ENCODE measurements at places on chromosomes 11 and 22. TPM values are rescaled to one million over a fixed set of nuclear protein-coding genes. Genes with fewer than 3 reads are reported as not detected.

The RFPL2 gene
- not detected for total RNA-seq

- DNase-seq, result no peak
Observed at GRCh38 chr11:114353443-114353842, 46.9 kb downstream of the C11orf71 start.

The RCN1 gene
- total RNA-seq, result 167 TPM

The GAL3ST1 gene
- total RNA-seq, result 8.8 TPM

- DNase-seq, result no peak
Observed at GRCh38 chr11:116997071-116997470, 101.2 kb downstream of the SIK3 start.

GRCh38 chr22:19598054-19598855 is 74.0 kb upstream of the CLDN5 start:
- DNase-seq, result no peak

DNA sequence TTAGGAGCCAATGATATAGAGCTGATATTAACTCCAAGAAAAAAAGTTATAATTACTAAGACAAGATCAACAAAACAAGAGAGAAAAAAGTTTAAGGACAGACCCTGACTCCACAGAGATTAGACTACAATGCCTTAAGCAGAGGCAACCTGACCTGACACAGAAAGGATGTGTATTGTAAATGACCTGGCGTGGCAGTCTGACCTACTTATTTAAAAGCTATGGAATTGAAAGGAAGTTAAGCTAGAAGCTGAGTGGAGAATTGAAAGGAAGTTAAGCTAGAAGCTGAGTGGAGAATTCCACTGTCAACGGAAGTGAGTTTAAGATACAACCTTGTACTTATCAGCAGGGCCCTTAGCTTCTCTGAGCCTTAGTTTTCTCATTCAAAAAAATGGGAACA is 885.4 kb downstream of the OPCML start:
- DNase-seq, result no peak

The LDHAL6A gene
- total RNA-seq, result not detected
